ENCODE measurements at places on chromosomes 13 and 19.
A peak's percentile ranks its signal among the peaks of the same experiment; 100 is the strongest.

DNA sequence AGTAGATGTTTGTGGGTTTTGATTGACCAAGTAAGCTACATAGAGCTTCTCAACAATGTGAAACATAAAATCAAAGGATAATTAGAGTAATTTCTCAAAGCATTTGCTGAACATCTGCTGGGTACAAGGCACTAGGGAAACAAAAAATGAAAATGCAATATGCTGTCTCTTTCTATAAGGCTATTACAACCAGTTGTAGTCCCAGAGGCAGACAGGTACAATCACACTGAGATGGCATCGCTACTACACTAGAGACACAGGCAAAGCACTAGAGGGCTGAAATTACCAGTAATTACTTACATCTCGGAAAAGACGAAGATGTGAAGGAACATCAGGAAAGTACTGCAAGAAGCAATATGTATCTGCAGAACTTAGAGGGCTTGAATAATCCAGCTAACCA, 133.3 kb downstream of the LHFPL6 start:
- DNase-seq, result no peak

DNA sequence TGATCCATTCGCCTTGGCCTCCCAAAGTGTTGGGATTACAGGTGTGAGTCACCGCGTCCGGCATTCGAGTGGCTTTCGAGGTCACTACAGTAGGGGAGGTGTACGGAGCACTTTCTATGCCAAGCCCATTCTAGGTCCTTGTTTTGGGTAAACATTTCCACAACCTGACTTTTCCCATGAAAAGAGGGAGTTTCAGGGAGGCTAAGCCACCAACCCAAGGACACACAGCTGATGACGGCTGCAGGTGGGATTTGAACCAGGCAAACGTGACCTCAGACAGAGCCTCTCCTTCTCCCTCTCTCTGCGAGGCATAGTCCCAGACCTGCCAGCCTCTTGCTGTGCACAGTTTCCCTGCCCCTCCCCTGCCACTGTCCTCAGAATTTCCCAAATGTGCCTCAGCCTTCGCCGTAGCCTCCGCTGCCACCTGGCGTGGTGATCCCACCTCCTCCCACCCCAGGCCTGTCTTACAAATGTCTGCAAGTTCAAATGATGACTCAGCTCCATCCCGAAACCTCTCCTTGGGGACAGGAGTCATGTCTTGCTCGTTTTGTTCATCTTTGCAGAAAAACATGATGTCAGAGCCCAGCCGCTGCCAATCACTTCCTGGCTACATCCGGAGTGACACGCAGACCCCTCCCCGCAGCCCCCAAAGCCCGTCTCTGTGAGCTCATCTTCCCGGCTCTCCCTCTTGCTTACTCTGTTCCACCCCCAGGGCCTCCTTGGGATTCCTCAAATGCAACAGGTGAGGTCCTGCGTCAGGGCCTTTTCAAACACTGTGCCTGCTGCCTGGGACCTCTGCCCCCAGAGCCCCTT, 6.6 kb upstream of the GADD45B start:
- no peak for DNase-seq

DNA sequence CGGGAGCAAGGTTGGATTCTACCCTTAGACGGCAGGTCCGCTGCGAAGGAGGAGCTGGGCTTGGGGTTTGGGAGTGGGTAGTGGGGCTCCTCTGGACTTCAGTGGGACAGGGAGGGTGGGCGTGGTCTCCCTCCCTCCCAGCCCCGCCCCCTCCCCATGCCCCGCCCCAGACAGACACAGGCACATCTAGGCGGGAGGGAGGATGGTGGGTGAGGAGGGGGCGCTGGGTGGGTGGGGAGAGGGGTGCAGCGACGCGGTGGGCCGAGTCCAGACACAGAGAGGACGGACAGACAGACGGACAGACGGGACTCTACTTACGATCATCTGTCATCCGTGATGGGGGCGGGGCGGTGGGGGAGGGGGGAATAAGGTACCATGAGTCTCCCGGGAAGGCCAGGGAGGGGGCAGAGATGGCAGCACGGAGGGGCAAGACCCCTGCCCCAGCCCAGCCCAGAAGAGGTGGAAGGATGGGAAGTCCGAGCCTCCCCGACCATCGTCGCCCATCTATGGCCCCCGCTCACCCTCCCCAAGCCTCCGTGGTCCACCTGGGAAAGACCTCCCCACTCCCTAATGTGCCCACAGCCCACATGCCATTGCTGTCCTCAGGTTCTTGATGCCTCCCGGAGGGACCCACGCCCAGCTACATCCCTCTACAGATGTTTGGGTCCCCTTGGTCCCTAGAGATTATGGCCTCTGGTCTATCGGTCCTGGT, 64.8 kb downstream of the UNC13A start:
- DNase-seq, result no peak

GRCh38 chr19:50024719-50025021, 502 bp downstream of the VRK3 start:
- DNase-seq, result no peak

GRCh38 chr13:113116206-113116800, 6.3 kb upstream of the F10 start:
- peak; percentile 27 for DNase-seq

DNA sequence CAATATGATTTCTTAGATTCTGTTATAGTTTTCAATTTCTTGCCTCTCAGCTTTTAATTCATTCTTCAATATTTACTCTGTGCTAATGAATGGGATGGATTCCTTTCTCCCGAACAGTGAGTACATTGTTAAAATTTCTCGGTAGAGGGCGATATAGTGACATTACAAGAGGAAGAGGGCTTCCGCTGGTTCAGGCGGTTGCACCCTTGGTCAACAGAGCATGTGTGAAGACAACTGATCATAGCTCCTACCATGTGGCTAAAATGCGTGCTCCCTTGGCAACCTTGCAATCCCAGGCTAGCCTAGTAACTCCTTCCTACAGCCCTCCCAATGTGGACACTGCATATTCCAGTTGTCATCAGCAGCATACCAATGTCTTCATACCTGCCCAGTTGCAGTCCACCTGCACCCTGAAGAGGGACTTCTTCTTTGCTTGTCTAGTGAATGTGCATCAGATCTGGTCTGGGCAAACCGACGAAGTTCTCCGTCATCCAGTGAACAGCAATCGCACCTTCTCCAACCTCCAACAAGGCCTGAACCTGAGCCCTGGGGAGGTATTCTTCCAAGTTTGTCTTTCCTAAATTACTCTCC, 653.0 kb upstream of the GPC6 start:
- DNase-seq, result no peak

DNA sequence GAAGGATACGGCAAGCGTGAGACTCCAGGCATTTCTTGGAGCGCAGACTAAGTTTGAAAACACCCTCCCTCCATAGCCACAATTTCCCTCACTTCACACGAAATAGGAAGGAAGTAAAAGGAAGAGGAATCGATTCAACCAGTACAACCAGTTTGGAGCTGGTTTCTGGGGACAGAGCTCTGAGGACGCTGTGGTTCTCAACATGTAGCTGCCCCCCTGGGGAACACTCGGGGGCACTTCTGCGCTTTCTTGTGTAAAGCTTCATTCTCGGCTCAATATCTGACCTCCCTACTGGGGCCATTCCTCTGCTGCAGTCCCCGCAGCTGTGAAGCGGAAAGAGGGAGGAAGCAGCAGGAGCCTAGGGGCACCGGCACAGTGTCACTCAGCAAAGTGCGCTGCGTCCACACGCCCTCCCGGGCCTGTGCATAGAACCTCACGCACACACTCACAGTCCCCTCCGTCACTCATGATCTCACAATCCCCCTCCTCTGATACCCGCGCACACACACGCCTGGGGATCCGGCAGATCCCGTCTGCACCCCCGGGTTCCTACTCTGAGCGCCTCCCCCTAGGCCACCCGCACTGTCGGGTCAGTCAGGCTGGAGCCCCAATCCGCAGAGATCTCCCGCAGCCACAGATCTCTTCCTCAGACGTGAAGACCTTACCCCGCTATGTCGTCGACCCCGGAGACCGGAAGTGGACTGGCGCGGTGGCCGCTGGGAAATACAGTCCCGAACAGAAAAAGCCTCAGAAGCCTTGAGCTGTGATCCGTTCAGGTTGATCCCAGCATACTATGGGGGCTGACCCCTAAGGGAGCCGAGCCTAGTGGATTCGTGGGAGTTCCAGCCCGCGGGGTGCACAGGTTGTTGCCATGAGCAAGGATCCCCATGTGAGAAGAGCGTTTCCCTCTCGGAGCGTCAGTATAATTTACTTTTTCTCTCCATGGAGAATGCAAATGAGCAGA, at the start of gene ZNF780A:
Gene ZNF780A (minus strand): TSS at position 703 of the 964 bp plus-strand sequence. CDS start 6,190 bp downstream, outside the sequence.
- peak; percentile 91 for DNase-seq

- no peak for DNase-seq
Measured at GRCh38 chr13:110105136-110105535, 201.8 kb downstream of the COL4A1 start.

GRCh38 chr19:3730457-3730958, 22.3 kb downstream of the TJP3 start:
- no peak for DNase-seq

- DNase-seq, result no peak
Measured at GRCh38 chr13:72120632-72121031, 253.6 kb upstream of the DACH1 start.

- DNase-seq, result no peak
Measured at GRCh38 chr13:27593267-27593666, 27.1 kb downstream of the LNX2 start.

GRCh38 chr19:4057931-4058692, 8.6 kb downstream of the ZBTB7A start:
- DNase-seq, result peak; percentile 85

GRCh38 chr13:69580255-69580654, 527.4 kb upstream of the ATXN8OS start:
- no peak for DNase-seq

GRCh38 chr13:27562457-27562856, 57.9 kb downstream of the LNX2 start:
- no peak for DNase-seq

DNA sequence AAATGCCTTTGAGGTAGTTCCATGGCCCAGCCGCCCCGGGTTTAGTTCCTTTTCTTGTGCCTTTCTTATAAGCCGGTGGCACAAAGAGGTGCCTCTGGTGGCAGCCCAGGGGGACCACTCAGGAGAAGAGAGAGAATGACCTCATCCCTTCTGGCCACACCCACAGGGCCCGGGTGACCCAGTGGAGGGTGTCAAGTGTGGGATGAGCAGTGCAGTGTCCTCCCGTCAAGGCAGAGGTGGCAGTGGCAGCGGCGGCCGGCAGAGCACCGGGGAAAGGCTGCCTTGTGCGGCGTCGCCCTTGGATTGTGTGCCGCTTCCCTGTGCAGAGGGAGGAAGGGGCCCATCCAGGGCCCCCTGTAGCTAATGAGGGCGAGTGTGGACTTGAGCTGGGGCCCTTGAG, 47.9 kb downstream of the KDM4B start:
- DNase-seq, result no peak

DNA sequence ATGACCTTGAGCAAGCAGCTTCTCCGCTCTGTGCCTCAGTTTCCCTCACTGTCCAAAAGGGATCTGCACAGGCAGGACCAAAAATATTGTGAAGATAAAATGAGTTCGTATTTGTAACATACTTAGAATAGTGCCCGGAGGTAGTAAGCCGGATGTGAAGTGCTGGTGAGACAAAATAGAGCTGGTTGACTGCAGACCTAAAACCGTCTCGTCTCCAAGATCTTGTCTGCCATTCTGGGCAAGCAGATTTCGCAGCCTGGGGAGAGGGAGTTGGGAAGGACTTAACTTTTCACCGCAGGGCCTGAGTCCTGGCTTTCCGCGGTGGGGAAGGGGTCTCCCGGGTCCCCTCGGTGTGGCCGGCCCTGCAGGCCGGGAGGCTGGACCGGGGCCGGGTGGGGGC, 8.2 kb upstream of the BBC3 start:
- DNase-seq, result no peak

- DNase-seq, result peak; percentile 2
Measured at GRCh38 chr19:27733551-27734266, 1479.2 kb downstream of the UQCRFS1 start.

DNA sequence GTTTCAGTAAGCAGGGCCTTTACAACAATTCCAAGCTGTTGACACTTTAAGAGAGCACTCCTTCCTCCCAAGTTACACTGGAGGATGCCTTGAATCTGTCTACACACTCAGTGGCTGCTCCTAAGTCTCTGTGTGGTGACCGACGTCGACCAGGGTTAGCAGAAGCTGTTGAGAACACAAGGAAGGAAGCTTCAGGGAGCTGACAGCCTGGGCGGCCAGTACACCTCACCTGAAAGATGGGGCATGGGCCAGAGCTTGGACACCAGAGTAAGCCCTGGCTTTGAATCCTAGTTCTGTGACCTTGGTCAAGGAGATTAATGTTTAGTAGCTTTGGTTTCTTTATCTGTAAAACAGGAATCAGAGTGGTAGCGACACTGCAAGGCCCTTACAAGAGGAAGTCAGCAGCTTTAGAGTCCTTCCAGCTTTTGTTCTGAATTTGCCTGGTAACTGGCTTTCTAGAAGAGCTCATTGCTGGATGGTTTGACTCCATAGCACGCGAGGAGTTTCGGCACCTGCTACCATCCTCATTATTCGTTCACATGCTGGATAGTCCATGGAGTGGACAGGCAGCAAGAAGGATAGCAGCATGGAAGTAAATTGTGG, 214.2 kb downstream of the FGF9 start:
- DNase-seq, result no peak

GRCh38 chr19:33691736-33692135, 70.0 kb downstream of the CHST8 start:
- DNase-seq, result no peak

GRCh38 chr13:34822650-34823049, 119.4 kb upstream of the NBEA start:
- no peak for DNase-seq

DNA sequence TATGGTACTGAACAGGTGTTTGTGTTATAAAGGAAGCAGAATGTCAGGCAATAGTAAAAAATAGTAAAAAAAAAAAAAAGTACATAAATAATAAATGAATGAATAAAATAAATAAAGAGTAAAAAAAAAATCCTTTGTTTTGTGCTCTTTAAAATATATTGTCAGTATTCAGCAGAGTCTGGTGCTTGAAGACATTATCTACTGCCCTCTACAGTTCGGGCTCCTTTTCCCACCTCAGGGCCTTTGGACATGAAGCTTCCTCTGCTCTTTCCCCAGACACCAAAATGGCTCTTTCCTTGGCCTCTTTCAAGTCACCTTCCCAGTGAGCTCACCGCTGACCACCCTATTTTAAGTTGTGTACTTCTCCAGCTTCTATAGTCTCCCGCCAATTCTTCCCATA, 137.5 kb downstream of the TNFRSF19 start:
- no peak for DNase-seq

DNA sequence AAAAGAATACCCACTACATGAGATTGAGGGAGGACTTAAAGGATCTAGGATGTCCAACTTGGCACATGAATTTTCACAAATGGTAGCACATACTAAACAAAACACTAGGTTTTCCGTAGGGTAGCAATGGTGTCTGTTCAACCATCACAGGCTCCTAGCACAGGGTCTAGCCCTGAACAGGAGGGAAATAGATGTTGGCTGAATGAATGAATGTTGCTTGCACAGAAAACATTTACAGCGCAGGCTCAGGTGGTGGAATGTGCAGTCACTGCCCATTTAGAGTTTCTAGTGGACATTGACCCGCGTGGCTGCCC, 1.9 kb upstream of the MYCBP2 start:
- DNase-seq, result no peak

DNA sequence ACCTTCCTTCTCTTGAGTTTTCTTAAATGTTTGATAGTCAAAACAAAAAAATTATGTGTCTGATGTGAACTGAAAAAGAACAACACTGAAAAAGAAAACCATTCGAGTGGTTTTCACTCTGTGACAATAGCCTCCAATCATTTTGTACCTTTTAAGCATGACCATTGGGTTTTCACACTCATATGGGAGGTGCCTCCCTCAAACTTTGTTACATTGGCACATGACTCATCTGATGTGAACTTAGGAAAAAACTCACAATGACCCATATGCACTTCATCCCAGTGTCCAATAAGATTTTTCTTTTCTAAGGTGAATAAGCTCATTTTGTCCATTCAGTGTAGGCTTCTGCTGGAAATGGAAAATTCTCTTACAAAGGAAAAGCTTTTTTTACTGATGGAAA, 66.6 kb upstream of the XPO4 start:
- no peak for DNase-seq

GRCh38 chr19:52533901-52534300, 6.4 kb downstream of the ZNF808 start:
- DNase-seq, result no peak
